ENCODE measurements at places on chromosomes 7 and 10. TPM values are rescaled to one million over a fixed set of nuclear protein-coding genes. Genes with fewer than 3 reads are reported as not detected.

The MBLAC1 gene
- total RNA-seq: 0.82 TPM

GRCh38 chr10:23078114-23078513 is 17.3 kb upstream of the MSRB2 start:
- DNase-seq: no peak

The TDRD1 gene
- total RNA-seq: 1.6 TPM

The EEPD1 gene
- total RNA-seq: 16.5 TPM

DNA sequence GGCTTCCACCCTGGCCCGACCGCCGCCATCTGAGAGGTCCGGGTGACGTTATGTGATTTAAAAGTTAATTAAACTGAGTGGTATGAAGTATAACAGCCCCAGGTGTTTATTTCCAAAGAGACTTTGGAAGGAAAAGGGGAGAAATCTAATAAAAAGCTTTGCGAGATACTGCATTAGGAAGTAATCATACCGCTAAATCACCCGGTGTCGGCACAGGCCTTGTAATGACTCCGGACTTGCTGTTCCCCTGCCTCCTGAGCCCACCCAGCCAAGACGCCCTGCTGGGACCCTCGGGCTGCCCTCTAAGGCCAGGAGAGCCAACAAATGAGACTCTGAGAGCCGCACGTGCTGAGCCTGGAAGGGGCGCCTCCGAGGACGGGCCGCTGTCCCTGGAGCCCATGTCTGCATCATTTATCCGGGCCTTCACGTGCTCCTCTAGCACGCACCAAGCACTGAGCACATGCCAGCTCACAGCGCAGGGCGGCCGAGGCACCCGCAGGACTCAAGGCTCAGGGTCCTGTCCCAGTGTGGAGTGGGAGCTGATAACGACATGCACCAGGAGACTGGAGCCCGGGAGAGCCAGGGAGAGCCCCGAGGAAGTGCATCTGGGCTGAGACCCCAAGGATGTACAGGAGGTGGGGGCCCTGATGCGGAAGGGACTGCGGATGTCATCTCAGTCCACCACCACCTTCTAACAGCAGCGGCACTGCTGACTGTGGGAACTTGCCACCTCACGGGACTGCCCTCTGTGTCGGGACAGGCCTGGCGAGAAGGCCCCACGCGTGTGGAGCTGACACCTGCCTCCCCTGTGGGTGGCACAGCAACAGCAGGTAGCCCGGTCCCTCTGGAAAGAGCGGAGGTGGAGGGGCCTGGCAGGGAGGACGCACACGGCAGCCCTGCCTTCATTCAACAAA is 182.7 kb downstream of the ELFN1 start:
- DNase-seq: no peak

DNA sequence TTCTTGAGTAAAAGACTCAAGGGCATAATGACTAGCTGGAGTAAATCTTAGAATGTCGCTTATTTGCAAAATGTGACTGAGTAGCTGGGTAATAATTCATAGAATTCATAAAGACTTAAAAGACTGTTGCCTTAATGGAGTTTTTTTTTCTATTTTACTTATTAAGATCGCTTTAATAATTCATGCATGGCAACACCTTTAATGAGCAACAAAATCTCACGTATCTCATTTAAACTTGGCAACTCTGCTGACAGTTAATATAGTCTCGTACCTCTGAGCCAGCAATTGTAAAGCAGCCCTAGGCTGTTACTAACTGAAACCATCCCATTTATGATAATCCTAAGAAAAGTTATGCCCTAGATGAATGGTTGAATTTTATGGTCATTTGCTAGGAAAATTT is 87.8 kb upstream of the SLC26A5 start:
- no peak for DNase-seq

- DNase-seq: no peak
Observed at GRCh38 chr7:109091042-109091441, 521.4 kb downstream of the DNAJB9 start.

GRCh38 chr10:69873135-69873639 is 71.5 kb downstream of the COL13A1 start:
- no peak for DNase-seq

- peak; percentile 49 for DNase-seq
Observed at GRCh38 chr10:43390759-43391158, 18.2 kb downstream of the HNRNPF start.

The TSPAN33 gene
- total RNA-seq: 20.8 TPM

DNA sequence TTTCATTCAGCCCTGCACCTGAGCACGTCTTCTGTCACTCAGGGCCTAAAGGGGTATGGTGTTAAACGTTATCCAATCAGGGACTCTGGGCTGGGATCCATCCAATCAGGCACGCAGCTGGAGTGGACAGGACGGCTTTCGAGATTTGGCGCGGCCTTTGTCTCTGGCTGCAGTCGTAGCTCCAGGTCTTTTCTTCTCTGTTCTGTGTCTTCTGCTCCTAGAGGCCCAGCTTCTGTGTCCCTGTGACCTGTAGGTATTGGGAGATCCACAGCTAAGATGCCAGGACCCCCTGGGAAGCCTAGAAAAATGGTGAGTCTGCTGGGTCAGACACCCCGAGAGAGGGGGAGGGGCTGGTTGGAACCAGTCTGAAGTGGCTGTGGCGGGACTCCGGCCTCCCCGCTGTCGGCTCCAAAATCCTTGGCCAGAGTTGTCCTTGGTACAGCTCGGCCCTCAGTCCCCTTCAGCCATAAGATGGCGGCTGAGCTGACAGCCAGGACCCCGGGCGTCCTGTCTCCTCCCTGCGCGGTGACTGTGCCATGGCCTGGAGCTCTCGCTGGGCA is 11.7 kb upstream of the ZNF680 start:
- DNase-seq: peak; percentile 86

GRCh38 chr10:71516890-71517289 is 120.2 kb downstream of the CDH23 start:
- no peak for DNase-seq

DNA sequence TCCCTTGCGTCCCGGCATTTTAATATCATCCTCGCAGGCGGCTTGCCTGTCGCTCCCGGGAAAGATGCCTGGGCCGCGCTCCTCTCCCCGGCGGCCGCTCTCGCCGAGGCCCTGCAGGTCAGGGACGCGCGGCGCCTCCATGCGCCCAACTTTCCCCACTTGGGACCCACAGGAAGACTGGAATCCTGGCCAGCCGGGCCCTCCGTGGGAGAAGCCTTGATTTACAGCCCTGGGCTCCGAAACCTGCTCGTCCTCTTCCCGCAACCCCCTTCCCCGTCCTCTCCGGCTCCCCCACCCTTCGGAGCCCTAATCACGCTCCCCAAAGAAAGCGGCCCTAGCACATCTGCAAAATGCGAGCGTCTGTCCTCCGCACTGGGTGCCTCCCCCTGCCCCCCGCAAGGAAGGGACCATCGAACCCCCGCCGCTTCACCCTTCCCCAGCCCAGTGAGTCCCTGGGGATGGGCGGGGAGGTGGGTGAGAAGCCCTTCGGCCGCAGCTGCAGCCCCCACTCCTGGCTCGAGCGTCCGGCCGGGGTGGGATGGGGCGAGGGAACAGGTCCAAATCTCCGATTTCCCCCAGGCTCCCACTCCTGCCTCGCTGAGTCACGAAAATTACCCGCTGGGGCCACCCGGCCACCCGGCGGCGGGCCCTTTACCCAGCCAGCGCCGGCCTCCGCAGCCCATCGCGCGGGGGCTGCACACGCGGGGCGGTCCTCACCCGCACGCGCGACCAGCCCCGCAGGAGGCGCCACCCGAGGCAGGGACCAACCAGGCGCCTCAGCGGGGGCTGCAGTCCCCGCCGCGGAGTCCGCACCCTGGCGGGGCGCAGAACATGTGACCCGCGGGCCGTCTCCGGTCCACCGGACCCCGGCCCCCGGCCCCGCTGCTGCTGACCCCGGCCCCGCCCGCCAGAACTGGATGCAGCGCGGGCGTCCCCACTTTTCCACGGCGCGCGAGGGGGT is 695 bp downstream of the HSPA12A start:
- no peak for DNase-seq

- DNase-seq: peak; percentile 80
Observed at GRCh38 chr10:22321156-22321923, 441 bp downstream of the BMI1 start.

DNA sequence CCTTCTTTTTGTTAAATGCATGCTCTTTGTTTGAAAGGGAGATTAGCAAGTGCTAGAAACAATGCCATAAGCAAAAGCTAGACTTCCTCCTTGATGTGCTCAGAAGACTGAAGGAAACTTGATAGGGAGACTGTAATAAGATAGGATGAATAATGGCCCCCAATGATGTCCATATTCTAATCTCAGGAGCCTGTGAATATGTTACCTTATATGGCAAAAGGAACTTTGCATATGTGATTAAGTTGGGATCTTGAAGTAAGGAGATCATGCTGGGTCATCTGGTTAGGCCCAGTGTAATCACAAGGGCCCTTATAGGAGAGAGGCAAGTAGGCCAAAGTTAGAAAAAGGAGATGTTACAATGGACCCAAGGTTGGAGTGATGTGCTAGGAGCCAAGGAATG is 13.6 kb upstream of the LIPM start:
- no peak for DNase-seq

DNA sequence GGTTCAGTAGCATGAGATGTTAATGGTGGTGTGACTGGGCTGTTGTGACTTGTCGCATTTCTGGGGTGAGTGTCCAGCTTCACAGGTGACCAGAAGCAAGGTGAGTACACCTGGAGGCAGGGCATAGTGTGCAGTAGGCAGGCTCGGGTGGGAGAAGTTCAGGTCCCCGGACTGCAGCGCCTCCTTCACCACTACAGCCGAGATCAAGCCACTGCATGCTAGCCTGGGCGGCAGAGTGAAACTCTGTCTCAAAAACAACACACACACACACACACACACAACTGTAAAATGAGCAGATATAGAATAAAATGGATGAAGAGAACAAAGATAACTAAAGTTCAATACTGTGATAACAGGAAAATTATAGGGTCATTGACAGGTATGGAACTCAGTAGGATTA is 11.1 kb upstream of the PARD3 start:
- no peak for DNase-seq

DNA sequence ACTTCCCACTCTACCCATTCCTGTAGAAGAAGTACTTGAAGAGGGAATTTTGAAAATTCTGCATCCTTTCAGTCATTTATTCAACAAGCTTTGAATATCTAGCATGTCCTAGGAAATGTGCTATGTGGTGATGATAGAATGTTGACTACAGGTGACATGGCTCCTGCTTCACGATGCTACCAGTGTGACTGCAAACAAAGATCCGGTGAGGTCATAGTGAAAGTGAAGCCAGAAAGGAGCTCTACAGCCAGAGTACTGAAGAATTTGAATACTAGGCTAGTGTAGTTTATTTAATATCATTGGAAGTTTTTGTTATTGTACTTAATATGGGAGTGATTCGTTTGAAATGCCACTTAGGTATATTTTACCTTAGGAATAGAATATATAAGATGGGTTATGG is 348.1 kb downstream of the TFEC start:
- no peak for DNase-seq

GRCh38 chr10:100717166-100717565 is 28.2 kb upstream of the PAX2 start:
- no peak for DNase-seq

GRCh38 chr10:35580423-35580770 is 24.7 kb upstream of the GJD4 start:
- DNase-seq: no peak

The BTAF1 gene
- total RNA-seq: 53.2 TPM

The VSIR gene
- total RNA-seq: 19.5 TPM

Measured in tongue (tissue), 3 donors.